HepG2 (cell line): ENCODE measurements at places on chromosomes 4 and X.

GRCh38 chrX:124679199-124679598 is 332.8 kb downstream of the SH2D1A start:
- DNase-seq = no peak

GRCh38 chrX:17174671-17175070 is 200.3 kb upstream of the NHS start:
- no peak for DNase-seq

- no peak for DNase-seq
Measured at GRCh38 chr4:96150466-96150865, 310.6 kb downstream of the PDHA2 start.

DNA sequence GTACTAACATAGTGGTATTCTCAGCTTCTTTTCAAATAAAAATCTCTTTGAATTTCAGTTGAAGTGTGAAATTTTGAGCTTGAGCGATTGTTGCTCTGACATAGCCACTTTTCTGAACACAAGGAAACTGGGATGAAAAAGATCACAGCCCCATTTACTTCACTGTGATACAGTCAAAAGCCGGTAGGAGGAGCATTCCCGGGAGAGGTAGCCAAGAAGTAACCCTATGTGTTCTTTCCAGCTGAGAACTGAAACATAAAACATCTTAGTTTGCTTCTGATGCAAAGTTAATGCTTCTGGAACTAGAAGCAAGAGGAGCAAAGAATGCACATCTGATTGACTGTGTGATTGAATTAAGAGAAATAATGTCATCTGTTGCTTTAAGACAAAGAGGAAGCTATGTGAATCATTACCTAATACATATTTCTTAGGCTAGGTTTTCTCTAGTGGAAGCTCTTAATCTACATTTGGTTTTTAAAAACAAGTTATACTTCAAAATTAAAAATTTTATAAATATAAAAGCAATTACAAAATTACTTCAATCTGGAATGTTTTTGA is 88.3 kb upstream of the UNC5C start:
- DNase-seq = no peak

- DNase-seq = no peak
Measured at GRCh38 chrX:147170993-147171392, 356.4 kb upstream of the CXorf51A start.

DNA sequence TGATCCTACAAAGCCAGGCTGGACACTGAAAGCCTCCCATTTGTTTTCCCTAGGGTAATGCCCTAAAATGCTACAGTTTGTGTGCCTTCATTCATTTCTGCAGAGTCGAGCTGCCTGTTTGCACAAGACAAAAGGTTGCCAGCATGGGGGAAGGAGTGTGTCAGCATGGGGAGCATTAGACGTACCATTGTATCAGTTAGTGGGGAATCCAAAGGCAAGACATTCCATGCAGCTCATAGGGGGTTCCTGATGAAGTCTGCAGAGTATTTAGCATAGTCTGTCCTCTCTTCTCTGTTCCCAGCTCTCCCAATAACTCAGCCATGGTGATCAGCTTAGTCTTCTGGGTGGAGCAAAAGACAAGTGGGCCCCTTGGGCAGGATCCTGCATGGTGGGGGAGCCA is 276.9 kb upstream of the PCDH7 start:
- no peak for DNase-seq

DNA sequence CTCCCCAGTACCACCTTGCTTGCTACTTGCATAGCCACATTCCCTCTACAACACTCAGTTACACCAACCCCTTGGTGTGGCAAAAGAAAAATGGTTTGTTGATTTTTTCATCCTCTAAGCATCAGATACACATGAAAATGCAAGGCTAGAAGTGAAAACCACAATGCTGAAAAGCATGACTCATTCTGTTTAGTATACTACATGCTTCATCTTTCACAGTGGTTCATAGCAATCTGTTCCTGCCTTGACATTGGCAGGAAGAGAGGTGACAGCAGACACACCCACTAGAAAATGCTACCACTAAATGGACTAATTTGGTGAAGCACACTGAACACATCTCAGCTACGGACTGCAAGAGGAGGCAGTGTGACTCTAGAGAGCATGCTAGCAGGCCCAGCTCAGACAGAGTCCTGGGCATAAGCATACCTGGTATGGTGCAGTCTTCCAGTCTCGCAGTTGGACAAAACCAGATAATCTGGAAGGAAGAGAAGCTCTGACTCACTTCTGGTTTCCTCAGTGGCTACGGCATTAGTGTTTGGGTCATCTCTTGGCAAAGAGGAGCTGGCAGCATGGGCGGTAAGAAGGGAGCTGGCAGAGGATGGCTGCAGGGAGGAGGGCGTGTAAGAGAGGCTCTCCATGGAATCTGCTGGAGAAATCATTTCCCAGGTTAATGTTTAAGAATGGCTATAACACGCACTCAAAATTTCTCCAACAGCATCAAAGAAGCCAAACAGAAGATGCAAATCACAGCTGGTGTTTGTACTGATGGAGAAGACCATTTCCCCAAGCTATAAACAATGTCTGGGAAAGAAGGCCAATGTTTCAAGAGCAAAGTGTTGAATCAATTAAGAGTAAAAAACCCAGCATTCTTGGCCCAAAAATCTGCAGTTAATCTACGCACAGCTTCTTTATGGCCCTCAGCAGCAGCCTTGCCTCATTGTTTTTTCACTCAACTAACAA is 37.8 kb downstream of the GAB3 start:
- no peak for DNase-seq

GRCh38 chr4:20675786-20676185 is 24.5 kb upstream of the PACRGL start:
- DNase-seq = no peak

- no peak for DNase-seq
Measured at GRCh38 chr4:113397114-113397701, 347.8 kb downstream of the ANK2 start.

DNA sequence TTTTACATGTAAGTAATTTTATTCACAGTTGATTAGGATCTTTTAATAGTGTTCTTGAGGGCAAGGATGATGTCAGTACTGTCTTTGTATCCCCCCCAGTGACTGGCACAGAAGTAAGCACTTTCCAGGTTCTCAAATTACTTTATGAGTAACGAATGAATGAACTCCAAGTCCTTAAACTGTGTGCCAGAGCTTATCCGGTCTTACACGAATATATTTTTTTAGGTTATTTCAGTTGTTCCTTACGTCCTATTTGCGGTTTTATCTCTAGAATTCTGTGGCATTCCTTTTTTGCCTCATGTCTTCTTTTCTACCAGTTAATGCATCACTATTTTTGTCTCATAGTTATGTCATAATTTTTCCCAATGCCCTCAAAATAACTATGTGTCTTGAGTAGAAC is 106.9 kb upstream of the MID1IP1 start:
- DNase-seq = no peak
